ENCODE measurements at places on chromosomes 3 and 15.

- DNase-seq: no peak
These were observed 293.0 kb upstream of the SOX14 start for GRCh38 chr3:137471130-137471529.

GRCh38 chr15:73368301-73369136, at the start of gene HCN4:
Gene HCN4 (minus strand): TSS chr15:73368958. CDS start chr15:73368270, 688 bp downstream.
- no peak for DNase-seq

DNA sequence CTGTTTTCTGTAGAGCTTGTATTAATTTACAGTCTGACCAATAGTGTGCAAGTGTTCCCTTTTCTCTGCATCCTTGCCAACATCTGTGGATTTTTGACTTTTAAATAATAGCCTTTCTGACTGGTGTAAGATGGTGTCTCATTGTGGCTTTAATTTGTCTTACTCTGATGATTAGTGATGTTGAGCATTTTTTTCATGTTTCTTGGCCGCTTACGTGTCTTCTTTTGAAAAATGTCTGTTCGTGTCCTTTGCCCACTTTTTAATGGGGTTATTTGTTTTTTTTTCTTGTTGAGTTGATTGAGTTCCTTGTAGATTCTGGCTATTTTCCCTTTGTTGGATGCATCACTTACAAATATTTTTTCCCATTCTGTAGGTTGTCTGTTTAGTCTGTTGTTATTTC, 7.6 kb upstream of the ACOX2 start:
- no peak for DNase-seq

- DNase-seq: no peak
These were observed 14.4 kb downstream of the EIF1B start for GRCh38 chr3:40323946-40324345.

GRCh38 chr15:78540871-78541743, 863 bp downstream of the PSMA4 start:
- DNase-seq: peak; percentile 19

GRCh38 chr15:34861214-34861613, 65.9 kb upstream of the ACTC1 start:
- DNase-seq: no peak

DNA sequence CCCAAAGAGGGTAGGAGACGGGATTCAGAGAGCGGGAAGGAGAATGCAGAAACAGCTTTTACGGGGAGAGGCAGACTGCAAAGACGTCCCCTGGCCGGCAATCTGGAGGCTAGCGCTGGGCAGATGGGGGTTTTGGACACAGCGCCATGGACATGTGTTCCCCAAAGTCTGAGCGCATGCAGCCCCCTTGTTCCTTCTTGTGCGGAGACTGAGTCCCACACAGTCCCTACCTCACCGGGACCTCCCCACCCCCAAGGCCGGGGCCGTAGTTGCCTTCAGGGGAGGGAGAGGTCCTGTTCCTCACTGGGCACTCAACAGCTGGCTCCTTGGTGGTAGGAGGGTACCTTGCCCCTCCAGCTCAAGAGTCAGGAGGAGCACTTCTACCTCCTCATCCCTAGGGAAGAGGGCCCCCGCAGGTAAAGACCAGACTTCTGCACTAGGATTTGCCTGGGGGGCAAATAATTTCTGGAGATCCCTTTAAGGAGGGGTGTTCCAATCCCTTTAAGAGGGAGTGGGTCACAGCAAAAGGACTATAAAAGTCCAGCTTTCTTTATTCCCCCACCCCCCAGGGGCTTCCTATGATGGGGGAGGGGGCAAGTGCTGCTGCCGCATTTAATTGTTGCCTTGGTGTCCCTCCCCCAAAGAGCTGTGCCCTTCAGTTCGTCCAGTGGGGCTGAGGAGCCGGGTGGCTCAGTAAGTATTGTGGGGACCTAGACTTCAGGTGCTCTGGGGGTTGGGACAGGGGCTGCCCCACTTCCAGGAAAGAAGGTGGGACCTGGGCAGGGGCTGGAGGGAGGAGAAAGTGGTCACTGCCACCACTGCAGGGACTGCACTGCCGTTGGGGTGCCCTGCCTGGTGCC, 3.6 kb upstream of the BAHD1 start:
- no peak for DNase-seq

DNA sequence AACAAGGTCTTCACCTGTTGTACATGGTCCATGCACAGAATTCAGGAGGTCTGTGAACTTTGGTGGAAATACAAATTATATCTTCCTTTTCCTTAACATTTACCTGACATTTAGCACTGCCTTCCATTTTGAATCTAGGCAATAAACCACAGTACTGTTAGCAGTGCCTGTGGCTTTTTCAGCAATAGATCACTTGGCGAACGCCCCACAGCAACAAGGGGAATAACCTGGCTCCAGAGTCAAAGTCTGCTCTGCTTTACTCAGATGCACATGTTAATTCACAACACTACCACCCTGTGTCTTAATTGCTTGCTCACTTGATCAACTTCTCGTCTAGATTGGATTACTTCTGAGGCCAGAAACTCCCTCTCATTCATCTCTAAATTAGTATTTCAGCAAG, 414.6 kb upstream of the PROK2 start:
- DNase-seq: no peak

DNA sequence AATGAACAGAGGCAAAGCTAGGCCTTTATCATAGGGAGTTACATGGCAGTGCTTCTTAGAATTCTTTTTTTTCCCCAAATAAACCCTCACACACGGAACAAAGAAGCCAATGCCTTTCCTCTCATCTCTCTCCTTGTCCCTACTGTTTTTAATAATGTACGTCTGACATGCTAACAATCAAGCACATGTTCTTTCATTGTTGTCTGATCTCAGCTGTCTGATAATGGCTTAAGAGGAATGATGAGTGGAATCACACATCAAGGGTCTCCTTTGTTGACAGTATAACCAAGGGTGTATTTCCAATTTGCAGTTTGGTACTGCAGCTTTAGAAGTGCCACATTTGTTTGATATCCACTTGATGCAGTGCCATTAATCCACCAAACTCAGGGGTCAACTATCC, 34.8 kb upstream of the EPHA3 start:
- DNase-seq: no peak

- DNase-seq: no peak
These were observed 36.8 kb downstream of the EID1 start for GRCh38 chr15:48914717-48915116.

- DNase-seq: no peak
These were observed 105.0 kb downstream of the MYLK start for GRCh38 chr3:123778991-123779622.

GRCh38 chr15:62492900-62493299, 327.8 kb upstream of the C2CD4B start:
- no peak for DNase-seq

DNA sequence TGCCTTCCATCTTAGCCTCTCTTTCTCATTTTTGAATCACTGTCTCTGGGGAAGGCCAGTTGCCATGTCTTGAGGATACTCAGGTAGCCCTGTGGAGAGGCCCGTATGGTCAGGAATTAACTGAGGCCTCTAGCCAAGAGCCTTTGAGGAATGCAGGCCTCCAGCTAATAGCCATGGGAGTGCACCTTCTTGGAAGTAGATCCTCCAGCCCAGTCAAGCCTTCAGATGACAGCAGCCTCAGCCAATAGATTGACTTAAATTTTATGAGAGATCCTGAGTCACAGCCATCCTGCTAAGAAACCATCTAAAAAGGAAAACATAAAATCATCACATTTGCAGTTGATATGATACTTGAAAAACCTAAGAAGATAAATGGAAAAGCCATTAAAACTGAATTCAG, 112.5 kb upstream of the BNIP2 start:
- DNase-seq: no peak

- DNase-seq: no peak
These were observed 356.4 kb downstream of the MFSD1 start for GRCh38 chr3:159158213-159158612.

- no peak for DNase-seq
These were observed 20.4 kb downstream of the GOLM2 start for GRCh38 chr15:44308889-44309288.

DNA sequence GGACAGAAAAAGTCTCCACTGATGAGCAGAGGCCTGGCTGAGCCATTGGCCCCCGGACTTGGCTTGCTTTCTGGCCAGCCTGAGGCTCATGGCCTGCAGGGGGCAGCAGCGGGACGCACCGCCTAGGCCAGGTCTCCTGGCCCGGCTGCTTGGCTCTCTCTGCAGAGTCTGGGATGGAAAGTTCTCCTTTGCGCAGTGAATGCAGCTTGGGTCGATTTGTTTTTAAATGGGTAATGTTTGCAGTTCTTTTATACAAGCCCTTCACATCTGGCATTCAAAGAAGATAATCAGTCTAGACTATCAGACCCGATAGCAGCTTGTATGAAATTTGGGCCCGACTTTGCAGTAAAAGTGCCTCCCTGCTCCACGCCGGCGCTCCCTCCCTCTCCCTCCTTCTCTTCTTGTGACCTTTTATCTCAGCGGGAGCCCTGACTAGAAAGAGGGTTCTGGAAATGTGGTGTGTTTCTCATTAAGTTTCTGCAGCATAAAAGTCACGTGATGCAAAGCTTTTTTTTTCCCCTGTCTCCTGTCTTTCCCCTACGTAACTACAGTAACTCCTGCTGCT, 59.9 kb downstream of the ZNF621 start:
- peak; percentile 64 for DNase-seq

GRCh38 chr3:194101592-194102432, 34.1 kb upstream of the HES1 start:
- no peak for DNase-seq

- peak; percentile 25 for DNase-seq
These were observed 104.2 kb upstream of the RAD18 start for GRCh38 chr3:9067352-9067975.

GRCh38 chr15:40091861-40092255, 16.8 kb downstream of the BMF start:
- no peak for DNase-seq

DNA sequence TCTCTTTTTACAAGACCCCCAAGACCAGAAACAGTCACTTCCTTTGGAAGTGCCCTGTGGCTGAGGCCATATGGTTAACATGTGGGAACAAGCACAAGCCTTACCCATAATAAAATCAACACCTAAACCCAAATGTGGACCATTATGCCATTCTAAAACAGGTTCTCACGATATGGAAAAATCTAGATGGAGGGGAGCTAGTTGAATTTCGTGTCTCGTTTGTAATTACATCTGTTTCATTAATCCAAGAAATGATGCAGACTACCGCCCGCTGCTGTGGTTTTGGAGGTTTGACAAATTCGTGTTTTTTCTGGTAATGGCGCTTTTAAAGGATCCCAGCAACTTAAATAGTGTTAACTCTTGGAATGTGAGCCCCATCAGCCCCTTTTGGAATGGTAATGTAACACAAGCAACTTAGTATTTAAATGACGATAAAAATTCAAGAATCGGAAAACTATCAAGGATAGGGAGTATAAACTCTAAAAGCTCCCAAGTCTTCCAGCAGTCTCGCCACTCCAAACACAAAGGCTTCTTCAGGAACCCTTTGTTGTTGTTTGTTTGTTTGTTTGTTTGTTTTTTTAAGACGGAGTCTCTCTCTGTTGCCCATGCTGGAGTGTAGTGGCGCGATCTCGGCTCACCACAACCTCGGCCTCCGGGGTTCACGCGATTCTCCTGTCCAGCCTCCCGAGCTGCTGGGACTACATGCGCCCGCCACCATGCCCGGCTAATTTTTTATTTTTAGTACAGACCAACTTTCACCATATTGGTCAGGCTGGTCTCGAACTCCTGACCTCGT, 1.1 kb downstream of the CNBP start:
- peak; percentile 56 for DNase-seq

DNA sequence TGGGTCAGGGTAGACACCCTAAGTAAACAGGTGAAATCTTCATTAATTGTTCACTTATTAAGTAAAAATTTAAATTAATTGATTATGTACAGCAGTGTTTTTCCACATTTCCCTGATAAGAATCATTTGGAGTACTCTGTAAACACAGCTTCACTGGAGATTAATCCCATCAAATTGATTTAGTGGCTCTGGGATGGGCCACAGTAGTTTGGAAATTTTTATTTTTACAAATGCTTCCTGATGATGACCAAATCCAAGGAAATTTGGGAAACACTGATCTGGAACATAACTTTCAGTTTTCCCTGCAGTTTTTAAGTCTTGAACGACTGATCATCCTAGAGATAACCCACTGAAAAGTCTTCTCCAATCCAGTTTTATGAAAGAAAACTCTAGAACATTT, 18.8 kb upstream of the RPLP1 start:
- no peak for DNase-seq

- no peak for DNase-seq
These were observed 78.7 kb upstream of the PROK2 start for GRCh38 chr3:71863563-71864190.

GRCh38 chr3:177694951-177695350, 497.7 kb upstream of the TBL1XR1 start:
- DNase-seq: no peak

DNA sequence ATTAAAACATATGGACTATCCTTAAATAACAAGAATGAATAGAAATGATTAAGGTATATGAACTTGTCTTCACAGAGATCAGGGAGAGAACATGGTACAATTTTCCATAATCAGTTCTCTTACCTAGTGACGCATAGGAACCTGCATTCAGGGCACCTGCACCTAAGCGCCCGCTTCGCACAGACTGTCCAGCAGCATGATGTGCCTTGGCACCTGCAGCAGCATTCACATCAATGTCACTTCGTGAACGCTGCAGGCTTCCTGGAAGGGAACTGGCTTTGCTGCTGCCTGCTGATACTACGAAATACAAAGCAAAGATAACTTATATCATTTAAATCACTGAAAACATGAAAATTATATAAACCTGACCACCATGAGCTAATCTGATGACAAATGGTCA, 115.2 kb downstream of the CLASP2 start:
- DNase-seq: no peak

GRCh38 chr3:126924458-126924857, 58.5 kb upstream of the PLXNA1 start:
- no peak for DNase-seq

DNA sequence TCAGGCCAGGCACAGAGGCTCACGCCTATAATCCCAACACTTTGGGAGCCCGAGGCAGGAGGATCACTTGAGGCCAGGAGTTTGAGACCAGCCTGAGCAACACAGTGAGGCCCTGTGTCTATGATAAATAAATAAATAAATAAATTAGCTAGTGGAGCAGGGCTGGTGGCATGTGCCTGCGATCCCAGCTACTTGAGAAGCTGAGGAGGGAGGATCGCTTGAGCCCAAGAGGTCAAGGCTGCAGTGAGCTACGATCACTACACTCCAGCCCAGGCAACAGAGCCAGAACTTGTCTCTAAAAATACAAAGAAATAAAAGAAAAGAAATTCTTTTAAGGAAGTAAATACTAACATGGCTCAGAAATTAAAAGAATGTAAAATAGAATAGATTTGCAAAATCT, 91.8 kb downstream of the LIPC start:
- no peak for DNase-seq

- DNase-seq: no peak
These were observed 32.8 kb downstream of the BDH1 start for GRCh38 chr3:197522881-197523441.
